Thyroid gland (tissue), 4 donors: ENCODE measurements at places on chromosomes 5 and 9.

GRCh38 chr5:139903795-139904565 lies 108.4 kb downstream of the PSD2 start:
- DNase-seq = peak; percentile 56

GRCh38 chr5:53087621-53088121 lies 21.9 kb downstream of the MOCS2 start:
- DNase-seq = no peak

- no peak for DNase-seq
Measured at GRCh38 chr5:28400076-28400475, 1361.7 kb upstream of the CDH9 start.

DNA sequence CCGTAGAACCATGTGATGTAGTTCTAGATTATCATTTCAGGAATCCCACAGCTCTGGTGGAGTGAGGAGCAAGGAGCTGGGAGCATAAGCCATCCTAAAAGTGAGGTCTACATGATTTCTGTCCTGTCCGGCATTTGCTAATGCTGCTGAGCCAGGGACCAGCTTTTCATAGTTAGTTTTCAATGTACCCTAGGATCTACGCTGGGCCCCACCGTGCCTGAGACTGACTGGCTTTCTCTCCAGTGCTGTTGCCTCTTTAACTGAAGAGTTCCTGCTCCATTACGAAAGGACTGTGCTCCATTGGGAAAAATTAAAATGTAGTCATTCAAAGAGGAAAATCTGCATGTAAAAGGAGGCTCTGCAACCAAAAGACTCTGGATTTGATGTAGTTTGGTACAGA lies 634.8 kb downstream of the DMRTA1 start:
- DNase-seq = no peak

GRCh38 chr5:35012796-35013195 lies 35.0 kb downstream of the AGXT2 start:
- no peak for DNase-seq

- no peak for DNase-seq
Measured at GRCh38 chr9:86549401-86549811, 195.2 kb upstream of the TUT7 start.

DNA sequence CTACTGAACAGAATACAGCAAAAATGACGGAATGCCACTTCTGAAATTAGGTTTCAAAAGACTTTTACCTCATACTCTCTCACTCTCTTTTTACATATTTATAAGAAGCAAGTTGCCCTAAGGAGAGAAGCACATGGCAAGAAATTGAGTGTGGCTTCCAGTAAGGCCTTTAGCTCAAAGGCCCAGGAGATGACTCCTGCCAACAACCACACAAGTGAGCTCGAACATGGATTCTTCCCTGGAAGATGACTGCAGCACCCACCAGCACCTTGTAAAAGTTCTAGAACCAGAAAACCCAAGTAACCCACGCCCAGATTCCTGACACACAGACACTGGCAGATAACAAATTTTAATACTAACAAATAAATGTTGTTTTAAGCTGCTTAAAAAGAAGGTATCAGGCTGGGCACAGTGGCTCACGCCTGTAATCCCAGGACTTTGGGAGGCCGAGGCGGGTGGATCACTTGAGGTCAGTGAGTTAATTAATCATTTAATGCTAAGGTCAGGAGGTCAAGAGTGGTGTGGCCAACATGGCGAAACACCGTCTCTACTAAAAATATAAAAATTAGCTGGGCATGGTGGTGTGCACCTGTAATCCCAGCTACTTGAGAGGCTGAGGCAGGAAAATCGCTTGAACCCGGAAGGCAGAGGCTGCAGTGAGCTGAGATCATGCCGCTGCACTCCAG lies 17.0 kb downstream of the PTBP3 start:
- DNase-seq = no peak

DNA sequence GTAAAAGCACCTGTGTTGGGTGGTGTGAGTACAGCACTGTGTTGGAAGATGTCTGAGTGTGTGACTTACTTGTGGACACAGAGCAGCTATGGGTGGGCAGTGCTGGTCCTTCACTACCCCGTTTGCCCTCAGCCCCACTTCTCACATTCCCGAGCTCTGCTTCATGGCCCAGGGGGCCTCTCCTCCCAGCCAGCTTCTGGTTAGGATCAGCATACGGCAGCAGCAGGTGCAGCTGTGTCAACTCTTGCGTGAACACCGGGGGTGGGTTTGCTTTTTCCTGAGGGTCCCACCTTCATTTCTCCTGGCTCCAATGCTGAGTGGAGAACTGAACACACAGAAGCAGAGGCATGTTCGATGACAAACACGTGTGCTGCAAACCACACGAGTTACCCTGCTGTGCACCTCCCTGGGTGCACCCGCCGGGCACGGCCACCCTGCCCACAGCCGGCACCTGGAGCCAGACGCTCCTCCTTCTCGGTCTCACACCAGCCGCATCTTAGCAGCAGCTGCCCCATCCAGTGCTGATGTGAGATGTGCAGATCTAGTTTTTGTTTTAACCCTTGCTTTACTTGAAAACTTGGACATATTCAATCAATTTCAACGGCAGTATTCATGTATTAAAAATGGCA lies 14.9 kb upstream of the SLC6A3 start:
- no peak for DNase-seq

DNA sequence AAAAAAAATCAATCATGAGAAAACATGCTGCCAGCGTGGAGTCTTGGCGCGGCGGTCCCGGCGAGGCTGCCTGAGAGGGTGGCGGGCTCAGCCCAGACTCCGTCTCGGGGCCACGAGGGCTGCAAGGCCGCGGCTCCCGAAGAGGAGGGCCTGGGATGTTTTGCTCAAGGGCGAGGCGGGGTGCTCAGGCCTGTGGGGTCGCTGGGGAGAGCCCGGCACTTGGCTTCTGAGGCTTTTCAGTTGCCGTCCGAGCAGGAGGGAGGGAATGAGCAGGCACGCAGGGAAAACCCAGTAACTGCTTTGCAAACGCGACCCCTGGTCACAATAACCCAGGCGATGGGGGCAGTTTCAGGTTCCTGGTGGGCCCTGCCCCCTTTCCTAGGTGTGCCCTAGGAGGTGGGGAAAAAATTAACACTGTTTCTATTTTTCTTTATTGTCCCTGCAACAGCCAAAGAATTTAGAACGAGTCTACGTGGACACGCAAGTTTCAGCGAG lies 3.2 kb upstream of the IRX2 start:
- DNase-seq = no peak

DNA sequence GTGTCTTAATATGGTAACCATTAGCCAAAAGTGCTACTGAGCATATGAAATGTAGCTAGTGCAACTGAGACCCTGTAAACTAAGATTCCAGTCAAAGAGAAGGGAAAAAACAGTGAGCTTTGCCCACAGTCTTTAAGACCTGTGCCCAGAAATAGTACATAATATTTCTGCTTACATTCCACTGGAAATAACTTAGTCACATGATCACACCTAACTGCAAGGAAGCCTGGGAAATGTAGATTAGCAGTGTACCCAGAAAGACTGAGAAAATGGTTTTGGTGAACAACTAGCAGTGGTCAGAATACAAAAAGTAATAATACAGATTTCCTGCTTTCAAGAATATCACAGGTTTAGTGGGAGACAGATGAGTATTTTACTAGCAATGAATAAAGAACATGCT lies 2.5 kb upstream of the CPLANE1 start:
- no peak for DNase-seq

DNA sequence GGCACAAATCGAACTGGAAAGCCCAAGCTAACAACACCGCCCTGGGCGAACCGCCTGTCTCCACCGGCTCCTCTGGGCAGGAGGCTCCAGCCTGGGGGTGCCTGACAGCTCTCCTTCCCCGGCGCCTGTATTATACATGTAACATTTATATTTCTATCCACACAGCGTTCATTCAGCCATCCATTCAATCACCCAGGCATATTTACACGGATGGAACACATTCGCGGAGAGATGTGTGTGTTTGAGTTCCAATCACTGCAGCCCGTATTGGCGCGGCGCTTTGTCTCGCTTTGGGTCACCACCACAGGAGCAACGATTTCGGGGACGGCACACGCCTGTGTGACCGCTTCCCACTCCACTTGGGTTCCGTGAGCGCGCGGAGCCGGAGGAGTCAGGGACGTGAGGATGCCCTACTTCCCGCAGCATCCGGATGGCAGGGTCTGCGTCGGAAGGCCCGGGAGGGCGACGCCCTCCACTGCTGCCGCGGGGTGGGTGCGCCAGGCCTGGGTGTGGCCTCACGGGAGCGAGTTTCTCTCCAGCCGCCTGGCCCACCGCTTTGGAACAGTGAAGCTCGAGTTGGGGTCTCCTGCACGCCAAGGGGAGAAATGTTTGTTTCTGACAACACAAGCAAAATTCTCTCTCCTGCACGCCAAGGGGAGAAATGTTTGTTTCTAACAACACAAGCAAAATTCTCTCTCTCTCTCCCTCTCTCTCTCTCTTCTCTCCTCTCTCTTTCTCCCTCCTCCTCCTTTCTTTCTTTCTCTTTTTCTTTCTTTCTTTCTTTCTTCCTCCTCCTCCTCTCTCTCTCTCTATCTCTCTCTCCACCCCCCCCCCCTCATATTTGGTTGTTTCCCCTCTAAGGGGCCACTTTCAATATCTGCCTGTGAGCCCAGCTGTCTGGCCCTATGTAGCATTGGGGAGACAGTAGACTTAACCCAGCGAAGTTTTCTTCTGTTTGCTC lies 1.1 kb upstream of the SV2C start:
- no peak for DNase-seq

GRCh38 chr9:83642793-83643192 lies 19.9 kb downstream of the IDNK start:
- DNase-seq = no peak

GRCh38 chr5:146722361-146722779 lies 156.2 kb downstream of the PPP2R2B start:
- no peak for DNase-seq

GRCh38 chr5:32443145-32443540 lies 1.4 kb downstream of the ZFR start:
- DNase-seq = no peak

DNA sequence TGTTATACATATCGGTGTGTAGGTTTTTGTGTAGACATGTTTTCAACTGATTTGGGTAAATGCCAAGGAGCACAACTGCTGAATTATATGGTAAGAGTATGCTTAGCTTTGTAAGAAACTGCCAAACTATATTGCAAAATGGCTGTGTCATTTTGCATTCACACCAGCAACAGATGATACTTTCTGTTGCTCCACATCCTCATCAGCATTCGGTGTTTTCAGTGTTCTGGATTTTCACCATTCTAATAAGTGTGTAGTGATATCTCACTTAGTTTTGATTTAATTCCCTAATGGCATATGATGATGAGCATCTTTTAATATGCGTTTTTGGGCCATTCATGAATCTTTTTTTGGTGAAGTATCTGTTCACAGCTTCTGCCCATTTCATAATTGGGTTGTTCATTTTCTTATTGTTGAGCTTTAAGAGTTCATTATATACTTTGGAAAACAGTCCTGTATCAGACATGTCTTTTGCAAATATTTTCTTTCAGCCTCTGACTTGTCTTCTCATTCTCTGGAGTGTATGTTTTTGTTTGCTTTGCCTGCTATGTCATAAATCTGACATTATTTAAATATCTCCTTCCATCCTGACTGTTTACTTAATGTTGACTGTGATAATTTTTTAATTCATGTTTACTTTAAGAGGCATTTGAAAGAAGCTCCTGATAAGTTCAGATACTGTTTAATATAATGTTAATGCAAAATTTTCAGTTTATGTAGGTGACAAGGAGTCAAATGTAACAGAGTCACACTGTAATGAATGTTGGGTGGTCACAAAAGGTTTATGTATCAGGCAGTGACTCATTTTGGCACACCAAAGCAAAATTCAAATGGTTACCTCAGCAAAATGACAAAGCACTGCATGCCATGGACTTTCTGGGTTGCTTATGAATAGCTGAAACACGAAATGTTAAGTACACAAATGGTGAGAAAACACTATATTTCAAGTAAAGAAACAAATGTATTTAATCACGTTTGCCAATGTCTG lies 181.1 kb upstream of the DAB2 start:
- DNase-seq = no peak

DNA sequence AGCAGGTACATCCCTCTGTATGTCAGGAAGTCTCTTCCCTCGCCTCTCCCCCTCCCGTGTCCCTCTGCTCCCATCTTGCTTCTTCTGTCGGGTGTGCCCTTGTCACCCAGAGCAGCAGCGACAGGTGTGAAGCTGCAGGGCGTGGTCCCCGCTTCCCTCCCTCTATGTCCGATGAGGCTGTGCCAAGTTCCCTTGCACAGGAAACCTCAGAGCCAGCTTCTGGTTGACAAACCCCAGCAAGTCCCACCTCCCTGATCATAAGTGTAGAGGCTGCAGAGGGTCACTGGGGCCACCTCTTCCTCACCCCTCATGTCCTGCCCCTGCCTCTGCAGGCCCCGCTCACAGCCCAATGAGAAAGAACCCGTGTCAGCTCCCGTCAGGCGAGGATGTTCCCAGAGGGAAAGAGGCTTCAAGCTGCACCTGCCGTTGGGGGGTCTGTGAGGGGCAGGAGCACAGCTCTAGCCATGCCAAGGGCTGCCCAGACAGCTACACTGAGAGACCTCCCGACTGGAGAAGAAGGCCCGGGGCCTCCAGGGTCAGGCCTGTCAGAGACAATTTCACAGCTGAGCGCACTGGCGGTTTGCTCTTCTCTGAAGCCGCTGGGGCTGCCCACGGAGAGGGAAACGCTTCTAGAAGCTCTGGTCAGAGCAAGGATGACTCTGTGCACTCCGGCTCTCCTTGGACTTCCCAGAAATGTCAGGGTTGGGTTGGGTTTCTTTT lies 73.3 kb downstream of the AK8 start:
- DNase-seq = no peak

DNA sequence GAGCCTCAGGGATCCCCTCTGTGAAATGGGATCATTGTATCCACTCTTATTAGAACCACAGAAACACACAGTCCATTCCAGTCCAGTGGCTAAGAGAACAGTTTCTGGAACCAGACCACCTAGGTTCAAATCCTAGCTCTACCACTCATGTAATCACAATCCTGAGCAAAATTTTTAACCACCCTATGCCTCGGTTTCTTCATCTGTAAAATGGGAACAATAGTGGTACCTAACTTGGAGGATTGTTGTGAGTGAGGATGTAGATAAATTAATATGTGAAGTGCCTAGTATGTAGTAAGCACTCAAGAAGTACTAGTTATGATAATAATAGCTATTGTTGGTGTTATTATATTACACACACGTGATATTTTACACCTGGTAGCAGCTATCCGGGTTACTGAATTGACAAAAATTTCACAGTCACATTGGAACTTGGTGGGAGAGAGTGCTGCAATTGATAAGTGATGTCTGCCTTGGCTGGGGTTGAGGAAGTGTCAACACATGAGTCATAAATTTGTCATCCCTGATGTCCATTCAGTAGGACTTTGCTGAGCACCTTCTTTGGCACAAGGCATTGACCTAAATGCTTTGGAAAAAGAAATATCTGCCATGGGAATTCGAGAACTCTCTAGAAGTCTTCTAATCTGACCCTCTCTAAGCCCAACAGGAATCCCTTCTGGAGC lies 68.4 kb downstream of the COL27A1 start:
- no peak for DNase-seq
